ENCODE measurements at places on chromosomes 7 and 10. TPM values are rescaled to one million over a fixed set of nuclear protein-coding genes. Genes with fewer than 3 reads are reported as not detected.

DNA sequence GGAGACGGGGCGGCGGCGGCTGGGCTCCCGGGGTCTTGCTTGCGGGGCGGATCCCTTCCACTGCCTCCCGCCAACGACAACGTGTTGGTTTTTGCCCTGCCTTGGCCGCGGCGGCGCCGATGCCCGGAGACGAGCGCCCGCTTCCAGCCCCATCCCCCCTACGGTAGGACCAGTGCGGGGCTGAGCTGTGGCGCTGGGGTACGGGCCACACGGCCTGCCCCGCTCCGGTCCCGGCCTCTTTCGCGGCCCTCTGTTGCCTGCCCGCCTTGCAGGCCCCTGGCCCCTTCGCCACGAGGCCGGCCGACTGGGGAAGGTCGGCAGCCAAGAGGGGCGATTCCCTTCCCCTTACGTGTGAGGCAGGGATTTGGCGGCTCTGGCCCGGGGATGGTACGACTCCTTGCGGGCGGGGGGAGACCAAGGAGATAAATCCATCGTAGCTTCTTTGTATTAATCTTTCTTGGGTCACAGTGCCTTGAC, 488 bp downstream of the EIF4H start:
- H3K36me3 ChIP-seq = peaks cover 25% of the 10 kb centered on the region
- H3K27ac ChIP-seq = peak overlapping the region; percentile 96
- peak; percentile 39 for DNase-seq

GRCh38 chr10:61973169-61973568, 71.7 kb downstream of the ARID5B start:
- H3K36me3 ChIP-seq = peaks cover 19% of the 10 kb centered on the region
- H3K27me3 ChIP-seq = no peaks in the 10 kb centered on the region
- no peak for DNase-seq
- H3K4me3 ChIP-seq = no peak overlapping the region
- peak overlapping the region; percentile 93 for H3K27ac ChIP-seq
- peaks cover 61% of the 10 kb centered on the region for H3K4me1 ChIP-seq

- H3K27me3 ChIP-seq = no peaks in the 10 kb centered on the region
- DNase-seq = no peak
- H3K4me1 ChIP-seq = no peaks in the 10 kb centered on the region
- no peak overlapping the region for H3K4me3 ChIP-seq
These were observed 403.4 kb downstream of the DNAJB9 start for GRCh38 chr7:108973075-108973474.

- H3K27me3 ChIP-seq = no peaks in the 10 kb centered on the region
- DNase-seq = no peak
These were observed 25.1 kb downstream of the CUL1 start for GRCh38 chr7:148723846-148724245.

DNA sequence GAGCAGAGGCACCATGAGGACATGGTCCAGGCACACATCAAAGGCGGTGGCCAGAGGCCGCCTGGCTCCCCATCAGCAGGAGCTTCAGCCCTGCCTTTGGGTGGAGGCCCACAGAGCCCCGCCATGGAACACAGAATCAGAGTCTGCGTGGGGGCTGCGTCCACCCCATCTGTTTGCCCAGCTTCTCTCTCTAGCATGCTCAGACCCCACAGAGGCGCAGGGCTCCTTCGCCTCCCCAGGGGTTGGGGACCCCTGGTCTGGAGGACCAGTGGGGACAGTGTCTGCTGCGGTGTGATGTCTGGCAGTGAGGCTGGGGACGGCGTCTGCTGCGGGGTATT, 321.9 kb downstream of the PTPRN2 start:
- no peaks in the 10 kb centered on the region for H3K27me3 ChIP-seq
- no peak overlapping the region for H3K27ac ChIP-seq
- no peaks in the 10 kb centered on the region for H3K4me1 ChIP-seq
- DNase-seq = no peak

DNA sequence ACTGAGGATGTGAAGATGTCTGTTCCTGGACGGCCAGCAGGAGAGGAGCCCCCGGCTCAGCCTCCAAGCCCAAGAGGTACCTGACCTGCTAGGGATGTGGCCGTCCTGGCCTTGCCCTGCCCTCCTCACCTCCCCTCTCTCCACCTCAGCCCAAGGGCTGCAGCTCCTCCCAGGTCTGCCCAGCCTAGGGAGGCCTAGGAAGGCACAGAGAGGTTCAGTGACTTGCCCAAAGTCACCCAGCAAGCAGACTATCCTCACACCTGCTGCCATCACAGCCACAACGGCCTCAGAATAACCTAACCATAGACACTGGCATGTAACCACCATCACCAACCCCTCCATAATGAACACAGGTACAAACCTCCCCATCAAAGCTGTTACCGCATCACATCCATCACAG, 38.7 kb upstream of the LRRC18 start:
- no peaks in the 10 kb centered on the region for H3K4me1 ChIP-seq
- no peak overlapping the region for H3K4me3 ChIP-seq
- no peaks in the 10 kb centered on the region for H3K27me3 ChIP-seq
- H3K36me3 ChIP-seq = no peaks in the 10 kb centered on the region
- DNase-seq = no peak

DNA sequence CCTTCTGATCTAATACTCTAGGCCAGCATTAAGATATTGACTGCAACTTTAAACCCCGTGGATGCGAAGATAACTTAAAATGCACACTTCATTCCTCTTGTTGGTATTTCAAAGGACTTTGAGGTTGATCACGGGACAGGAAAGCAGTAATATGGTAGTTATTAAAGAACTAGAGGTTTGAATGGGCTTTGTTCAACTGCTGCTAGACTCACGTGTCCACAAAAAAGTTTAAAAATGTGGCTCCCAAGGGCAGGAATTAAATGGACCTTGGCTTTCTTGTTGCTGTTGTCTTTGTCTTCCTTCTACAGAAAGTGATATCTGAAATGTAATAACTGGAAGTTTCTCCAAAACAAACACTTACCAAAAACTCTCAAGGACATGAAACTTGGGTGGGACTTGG, 186.3 kb downstream of the XPNPEP1 start:
- H3K36me3 ChIP-seq = no peaks in the 10 kb centered on the region
- no peak overlapping the region for H3K4me3 ChIP-seq
- DNase-seq = no peak
- no peak overlapping the region for H3K27ac ChIP-seq
- H3K27me3 ChIP-seq = no peaks in the 10 kb centered on the region

DNA sequence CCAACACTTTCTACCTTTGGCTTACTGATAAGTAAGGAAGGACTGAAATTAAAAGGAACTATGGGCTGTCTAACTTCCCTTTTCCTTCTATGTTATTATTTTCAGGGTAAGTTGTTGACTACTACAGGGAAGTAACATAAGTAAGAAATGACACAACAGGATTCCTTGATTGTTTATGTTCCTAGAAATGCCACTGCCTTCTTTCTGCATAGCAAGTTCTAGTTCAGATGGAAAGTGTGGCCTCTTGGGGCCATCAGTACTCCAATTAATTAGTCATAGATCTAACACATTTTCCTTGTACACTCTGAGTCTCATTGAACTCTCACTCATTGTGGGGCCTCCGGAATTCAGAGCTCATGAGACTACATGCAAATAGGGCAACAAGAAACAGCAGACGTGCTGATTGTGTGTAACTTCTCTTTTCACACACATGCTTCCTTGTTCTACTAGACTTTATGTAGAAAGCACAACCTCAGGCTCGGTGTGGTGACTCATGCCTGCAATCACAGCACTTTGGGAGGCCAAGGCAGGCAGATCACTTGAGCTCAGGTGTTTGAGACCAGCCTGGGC, 35.3 kb upstream of the HIBADH start:
- H3K4me1 ChIP-seq = no peaks in the 10 kb centered on the region
- DNase-seq = peak; percentile 1
- H3K27ac ChIP-seq = no peak overlapping the region
- H3K36me3 ChIP-seq = no peaks in the 10 kb centered on the region
- peaks cover 9% of the 10 kb centered on the region for H3K27me3 ChIP-seq

DNA sequence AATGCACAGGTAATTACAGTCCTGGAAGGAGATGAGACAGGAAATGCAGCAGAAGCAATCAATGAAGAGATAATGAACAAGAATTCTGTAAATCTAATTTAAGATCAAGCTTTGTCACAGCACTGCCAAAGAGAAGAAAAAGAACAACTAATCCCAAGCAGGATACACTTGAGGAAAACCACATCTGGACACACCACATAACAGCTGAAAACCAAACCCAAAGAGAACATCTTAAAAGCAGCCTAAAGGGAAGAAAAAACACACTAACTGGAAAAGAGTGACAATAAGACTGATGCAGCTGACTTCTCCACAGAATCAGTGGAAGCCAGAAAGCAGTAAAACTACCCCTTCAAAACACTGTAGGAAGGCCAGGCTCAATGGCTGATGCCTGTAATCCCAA, 10.2 kb downstream of the CYTH3 start:
- H3K36me3 ChIP-seq = no peaks in the 10 kb centered on the region
- no peak overlapping the region for H3K27ac ChIP-seq
- peaks cover 22% of the 10 kb centered on the region for H3K4me1 ChIP-seq
- peaks cover 40% of the 10 kb centered on the region for H3K27me3 ChIP-seq

GRCh38 chr10:2968401-2969058, 98.8 kb upstream of the PFKP start:
- H3K4me1 ChIP-seq = no peaks in the 10 kb centered on the region
- H3K27me3 ChIP-seq = peaks cover 23% of the 10 kb centered on the region
- H3K36me3 ChIP-seq = no peaks in the 10 kb centered on the region
- H3K27ac ChIP-seq = no peak overlapping the region
- no peak overlapping the region for H3K4me3 ChIP-seq
- no peak for DNase-seq

- H3K4me3 ChIP-seq = no peak overlapping the region
- no peak overlapping the region for H3K27ac ChIP-seq
- no peaks in the 10 kb centered on the region for H3K36me3 ChIP-seq
- no peak for DNase-seq
These were observed 163.1 kb downstream of the PRKCQ start for GRCh38 chr10:6416892-6417512.

GRCh38 chr10:32299354-32299980, 47.5 kb downstream of the EPC1 start:
- DNase-seq = no peak
- no peaks in the 10 kb centered on the region for H3K27me3 ChIP-seq
- H3K4me1 ChIP-seq = peaks cover 69% of the 10 kb centered on the region

The CCSER2 gene
- 93.7 TPM for total RNA-seq

The ZNF25 gene
- total RNA-seq = 6.8 TPM

The GNAI1 gene
- total RNA-seq = 4.4 TPM

The SAMD9 gene
- total RNA-seq = 7.1 TPM

The PTF1A gene
- total RNA-seq = not detected

The ACSM6 gene
- total RNA-seq = not detected

The AKR1C4 gene
- not detected for total RNA-seq

The ETV1 gene
- not detected for total RNA-seq

The RBP4 gene
- not detected for total RNA-seq

The CYP26C1 gene
- 0.05 TPM for total RNA-seq

The BUD23 gene
- total RNA-seq = 90.9 TPM

The ADK gene
- 56.2 TPM for total RNA-seq

The CALCR gene
- total RNA-seq = not detected

Measured in activated T-cell treated with anti-CD3 and anti-CD28 coated beads, Interleukin-2, amount 50 U/mL, for 72 hours (primary cell).